ENCODE measurements at places on chromosomes 5 and 9. TPM values are rescaled to one million over a fixed set of nuclear protein-coding genes. Genes with fewer than 3 reads are reported as not detected.

DNA sequence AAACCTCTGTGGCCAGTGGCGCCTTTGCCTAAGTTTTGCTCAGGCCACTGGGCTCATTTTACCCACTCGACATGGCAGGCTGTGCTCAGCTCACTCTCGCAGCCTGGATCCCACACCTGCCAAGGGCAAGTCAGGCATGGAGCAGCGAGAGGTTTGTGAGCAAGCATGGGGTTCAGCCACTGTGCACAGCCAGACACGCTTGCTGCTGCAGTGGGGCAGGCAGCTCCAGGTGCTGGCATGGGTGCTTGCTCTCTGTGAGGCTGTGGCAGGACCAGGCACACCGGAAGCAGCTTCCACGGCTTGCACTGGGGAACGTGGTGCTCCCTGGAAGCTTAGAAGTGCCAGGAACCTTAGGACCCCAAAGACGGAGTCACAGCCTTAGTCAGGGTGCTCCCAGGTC is 470.1 kb downstream of the CDH9 start:
- no peak for DNase-seq

DNA sequence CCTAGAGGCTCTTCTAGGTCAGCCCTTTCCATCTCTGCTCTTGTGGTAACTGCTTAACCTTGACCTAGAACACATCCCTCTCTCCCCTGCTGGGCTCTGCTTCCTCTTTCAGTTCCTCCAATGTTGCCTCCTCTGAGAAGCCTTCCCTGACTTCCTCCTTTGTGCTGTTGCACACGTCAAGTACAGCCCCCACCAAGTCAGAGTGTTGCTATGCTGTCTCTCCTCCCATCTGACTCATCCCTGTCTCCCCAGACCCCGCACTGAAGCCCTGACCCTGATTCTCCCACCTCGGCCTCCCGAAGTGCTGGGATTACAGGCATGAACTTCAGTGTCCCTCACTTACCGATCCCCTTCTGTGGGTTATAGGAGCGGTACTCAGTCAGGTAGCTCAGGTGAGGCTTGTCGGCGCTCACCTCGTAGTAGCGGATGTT is 10.4 kb upstream of the TRIM14 start:
- DNase-seq, result peak; percentile 28

DNA sequence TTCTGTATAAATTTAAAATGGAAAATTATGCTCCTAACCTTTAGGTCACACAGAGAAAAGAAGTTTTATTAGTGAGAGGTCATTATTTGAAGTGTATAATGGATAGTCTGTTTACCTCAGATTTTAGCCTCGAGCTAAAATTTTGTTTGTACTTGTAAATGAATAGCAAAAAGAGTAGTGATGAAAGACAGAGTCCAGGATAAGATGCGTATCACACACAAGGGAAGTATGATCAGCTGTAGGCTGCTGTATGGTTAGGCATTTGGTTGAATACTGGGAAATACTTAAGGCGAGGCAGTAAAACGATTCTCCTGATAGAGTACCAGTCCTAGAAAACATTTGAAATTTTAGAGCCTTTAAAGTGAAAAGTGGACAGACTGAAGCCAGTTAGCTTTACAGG is 92.7 kb downstream of the FBXL7 start:
- peak; percentile 85 for DNase-seq

GRCh38 chr9:96453625-96454024 is 3.7 kb downstream of the HABP4 start:
- peak; percentile 39 for DNase-seq

- DNase-seq, result no peak
Measured at GRCh38 chr5:21173036-21173435, 1185.0 kb upstream of the CDH18 start.

The CAAP1 gene
- total RNA-seq, result 13.2 TPM

- DNase-seq, result no peak
Measured at GRCh38 chr5:108271127-108271526, 110.8 kb downstream of the FBXL17 start.

GRCh38 chr9:99986642-99987041 is 80.2 kb downstream of the STX17 start:
- DNase-seq, result no peak

The TAF11L5 gene
- total RNA-seq, result 16.4 TPM

GRCh38 chr5:117486879-117487391 is 912.3 kb upstream of the SEMA6A start:
- DNase-seq, result no peak

The GPR151 gene
- 1.2 TPM for total RNA-seq

GRCh38 chr5:72347801-72348308 is 27.7 kb downstream of the PTCD2 start:
- DNase-seq, result peak; percentile 89

The CFAP157 gene
- 2.9 TPM for total RNA-seq

DNA sequence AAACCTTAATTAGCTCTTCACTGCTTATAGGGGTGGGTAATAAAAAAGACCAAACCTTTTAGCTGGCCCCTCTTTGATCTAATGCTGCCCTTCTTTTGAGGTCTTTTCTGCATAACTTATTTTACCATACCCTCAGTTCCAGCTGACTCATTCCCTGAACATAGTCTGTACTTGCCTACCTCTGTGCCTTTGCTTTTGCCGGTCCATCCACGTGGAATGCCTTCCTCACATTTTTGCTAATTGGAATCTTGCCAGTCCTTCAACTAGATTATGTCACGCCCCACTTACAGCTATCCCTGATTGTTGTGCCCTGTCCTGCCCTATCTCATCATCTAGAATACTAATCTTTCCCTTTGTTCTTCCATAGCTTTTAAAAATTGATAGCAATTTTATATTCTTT is 44.2 kb downstream of the FAF2 start:
- no peak for DNase-seq

The TLN1 gene
- total RNA-seq, result 273 TPM

GRCh38 chr5:136028782-136029742 is at the start of gene TGFBI:
Gene TGFBI (plus strand): TSS chr5:136028988. CDS start chr5:136029056, 68 bp downstream.
- DNase-seq, result peak; percentile 80

Data from umbilical cord (tissue), 2 donors.